IMR-90 (cell line): ENCODE measurements at places on chromosomes 11 and 22. TPM values are rescaled to one million over a fixed set of nuclear protein-coding genes. Genes with fewer than 3 reads are reported as not detected.

HBB gene
- not detected in 2 replicates for total RNA-seq

SYT7 gene
- total RNA-seq, result under 0.01 TPM in 1 of 2 replicates, not detected in the other

CARD18 gene
- not detected in 2 replicates for total RNA-seq

CTSW gene
- total RNA-seq, result 0.18 TPM in 1 of 2 replicates, not detected in the other

LRRC74B gene
- not detected in 2 replicates for total RNA-seq

CRYAB gene
- 3.9 and 6.5 TPM in 2 replicates for total RNA-seq

DNA sequence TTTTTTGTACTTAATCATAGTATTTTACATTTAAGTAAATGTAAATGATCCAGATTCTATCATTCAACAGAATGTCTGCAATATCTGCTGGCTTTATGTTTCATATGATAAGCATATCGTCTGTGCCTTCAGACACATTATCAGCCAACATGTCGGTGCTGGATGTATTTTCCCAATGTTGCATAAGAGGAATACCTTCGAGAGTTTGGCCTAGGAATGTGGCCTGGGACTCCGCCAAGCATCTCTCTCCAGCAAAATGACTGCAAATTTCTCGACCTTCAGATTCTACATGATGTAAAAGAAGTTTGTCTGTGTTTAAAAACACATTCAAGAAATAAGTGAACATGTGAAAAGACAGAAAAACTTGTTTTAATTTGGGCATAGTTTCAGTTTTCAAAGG, 6.9 kb downstream of the BDNF start:
- no peaks in the 10 kb centered on the region for H3K27me3 ChIP-seq
- H3K4me1 ChIP-seq, result peaks cover 13% of the 10 kb centered on the region
- no peak overlapping the region for H3K4me3 ChIP-seq
- no peak overlapping the region for H3K27ac ChIP-seq

DNA sequence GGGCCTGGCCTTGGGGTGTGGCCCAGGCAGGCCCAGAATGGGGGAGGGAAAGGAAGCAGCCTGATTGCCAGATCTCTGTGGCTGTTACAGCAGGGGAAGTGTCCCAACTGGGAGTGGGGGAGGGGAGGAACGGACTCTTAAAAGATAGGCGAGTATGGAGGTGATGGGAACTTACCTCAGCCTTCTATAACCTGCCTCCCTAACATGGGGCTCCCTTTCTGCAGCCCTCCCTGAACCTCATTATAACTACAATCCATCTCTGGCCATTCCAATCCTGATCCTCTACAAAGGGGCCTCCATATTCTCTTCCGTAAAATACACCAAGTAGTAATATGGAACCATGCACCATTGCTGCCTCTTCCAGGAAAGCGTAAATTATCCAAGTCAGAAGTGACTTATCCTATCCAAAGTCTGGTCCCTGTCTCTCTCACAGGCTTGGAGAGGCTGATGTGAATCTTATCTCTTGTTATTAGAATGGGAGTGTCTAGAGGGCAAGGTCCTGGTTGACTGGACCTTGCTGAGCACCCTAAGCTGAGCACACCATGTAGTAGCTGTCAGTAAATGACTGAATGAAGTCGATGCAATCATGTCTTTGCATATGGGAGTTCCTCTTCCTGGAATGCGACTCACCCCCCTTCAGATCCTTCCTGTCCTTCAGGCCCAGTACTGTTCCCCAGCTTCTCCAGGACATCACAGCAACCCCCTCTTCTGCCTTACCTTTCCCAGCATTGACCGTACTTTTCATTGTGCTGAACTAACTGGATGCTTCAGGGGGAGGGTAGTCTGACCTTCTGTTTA, 5.9 kb downstream of the RHOG start:
- no peak overlapping the region for H3K27ac ChIP-seq
- no peak overlapping the region for H3K4me3 ChIP-seq
- peaks cover 22% of the 10 kb centered on the region for H3K4me1 ChIP-seq
- no peaks in the 10 kb centered on the region for H3K27me3 ChIP-seq
- peaks cover 8% of the 10 kb centered on the region for H3K36me3 ChIP-seq

GRCh38 chr22:43862074-43862881, at the start of gene SULT4A1:
Gene SULT4A1 (minus strand): TSS chr22:43862513. CDS start chr22:43862382, 131 bp downstream.
- H3K4me1 ChIP-seq, result no peaks in the 10 kb centered on the region
- peaks cover 6% of the 10 kb centered on the region for H3K27me3 ChIP-seq
- no peak within 1 kb of the TSS; the same call in 1 of the 2 replicates for H3K27ac ChIP-seq
- DNase-seq, result peak; percentile 54

DNA sequence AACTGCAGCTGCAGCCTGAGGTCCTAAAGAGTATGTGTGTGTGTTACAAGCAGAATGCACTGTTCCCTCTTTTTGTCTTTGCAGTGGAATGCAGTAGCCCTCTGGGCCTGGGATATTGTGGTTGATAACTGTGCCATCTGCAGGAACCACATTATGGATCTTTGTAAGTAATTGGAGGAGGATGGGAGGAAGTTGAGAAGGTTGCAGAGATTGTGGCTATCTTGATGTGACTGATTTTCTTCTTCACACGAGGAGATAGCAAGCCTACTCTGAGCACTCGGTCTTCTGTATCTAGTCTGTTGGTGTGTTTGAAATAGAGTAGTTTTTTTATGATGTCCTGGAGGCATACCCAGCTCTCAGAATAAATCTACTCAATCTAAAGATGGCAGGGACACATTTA, 2.3 kb downstream of the RBX1 start:
- no peak for DNase-seq
- no peak overlapping the region for H3K4me3 ChIP-seq
- H3K27me3 ChIP-seq, result no peaks in the 10 kb centered on the region

DNA sequence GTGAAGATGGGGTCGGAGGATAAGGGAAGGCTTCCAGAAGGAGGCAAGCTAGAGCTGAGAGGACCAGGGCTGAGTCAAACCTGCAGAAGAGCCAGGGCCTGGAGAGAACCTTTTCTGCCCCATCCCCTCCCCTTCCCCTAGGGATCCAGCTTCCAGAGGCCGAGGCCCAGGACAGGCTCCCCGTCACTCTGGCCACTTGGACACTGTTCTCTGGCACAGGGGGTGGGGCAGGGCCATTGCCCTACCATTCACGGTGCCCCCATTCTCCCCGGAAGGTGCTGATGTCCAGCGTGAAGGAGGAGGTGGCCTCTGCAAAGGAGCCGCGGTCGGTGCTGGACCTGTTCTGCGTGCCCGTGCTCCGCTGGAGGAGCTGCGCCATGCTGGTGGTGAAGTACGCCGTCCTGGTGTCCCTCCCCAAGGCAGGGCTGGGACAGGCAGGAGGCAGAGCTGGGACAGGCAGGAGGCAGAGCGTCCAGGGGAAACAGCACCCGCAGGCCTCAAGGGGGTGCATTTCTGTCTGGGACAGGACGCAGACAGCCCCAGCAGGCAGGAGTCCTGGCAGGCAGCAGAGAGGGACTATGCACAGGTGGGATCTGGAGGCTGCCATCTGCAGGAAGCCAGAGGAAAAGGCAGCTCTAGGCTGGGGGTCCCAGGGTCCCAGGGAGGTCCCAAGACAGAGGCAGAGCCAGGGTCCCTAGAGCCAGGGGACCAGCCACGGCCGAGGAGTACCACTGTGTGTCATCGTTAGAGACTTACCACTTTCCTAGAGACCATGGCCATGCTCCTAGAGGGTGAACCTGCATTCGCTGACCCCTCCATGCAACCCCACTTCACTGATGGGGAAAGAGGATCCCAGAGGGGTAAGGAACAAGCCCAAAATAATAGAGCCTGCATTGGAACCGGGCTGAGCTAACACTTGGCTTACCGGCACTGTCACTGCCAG, 25.8 kb upstream of the SLC22A12 start:
- DNase-seq, result no peak
- H3K27me3 ChIP-seq, result peaks cover 13% of the 10 kb centered on the region
- H3K4me1 ChIP-seq, result no peaks in the 10 kb centered on the region
- H3K4me3 ChIP-seq, result no peak overlapping the region
- H3K27ac ChIP-seq, result no peak overlapping the region

DNA sequence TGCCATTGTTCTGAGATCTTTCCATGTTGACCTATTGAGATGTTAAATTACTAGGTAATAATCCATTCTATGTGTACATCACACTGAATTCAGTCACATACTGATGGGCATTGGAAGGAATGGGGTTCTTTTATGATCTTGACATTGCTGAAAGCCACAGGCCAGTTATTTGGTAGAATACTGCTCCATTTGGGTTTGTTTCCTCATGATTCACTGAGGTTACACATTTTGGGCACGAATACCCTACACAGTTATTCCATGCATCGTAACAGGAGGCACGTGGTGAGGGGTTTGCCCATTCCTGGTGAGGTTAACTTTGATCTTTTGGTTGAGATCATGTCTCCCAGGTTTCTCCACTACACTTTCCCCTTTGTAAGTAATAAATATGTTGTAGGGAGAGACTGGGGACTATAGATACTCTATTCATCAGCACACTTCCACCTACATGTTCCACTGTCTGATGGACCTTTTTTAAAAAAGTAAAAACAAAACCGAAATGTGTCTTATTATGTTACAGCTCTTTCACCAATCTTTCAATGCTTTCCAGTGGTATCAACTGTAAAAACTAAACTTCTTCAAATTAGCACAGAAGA, 12.0 kb upstream of the FOLR1 start:
- 0 out of 2 replicates have a peak, but pooled peaks cover 1% of the 10 kb centered on the region for H3K4me1 ChIP-seq
- H3K36me3 ChIP-seq, result no peaks in the 10 kb centered on the region
- no peaks in the 10 kb centered on the region; the same call in 1 of the 2 replicates for H3K27me3 ChIP-seq
- H3K27ac ChIP-seq, result no peak overlapping the region
- DNase-seq, result no peak

- no peak for DNase-seq
- no peaks in the 10 kb centered on the region for H3K27me3 ChIP-seq
- H3K4me3 ChIP-seq, result no peak overlapping the region
- H3K27ac ChIP-seq, result no peak overlapping the region
- H3K36me3 ChIP-seq, result no peaks in the 10 kb centered on the region
- no peaks in the 10 kb centered on the region for H3K4me1 ChIP-seq
Measured at GRCh38 chr11:60633645-60634044, 65.8 kb upstream of the MS4A8 start.

DNA sequence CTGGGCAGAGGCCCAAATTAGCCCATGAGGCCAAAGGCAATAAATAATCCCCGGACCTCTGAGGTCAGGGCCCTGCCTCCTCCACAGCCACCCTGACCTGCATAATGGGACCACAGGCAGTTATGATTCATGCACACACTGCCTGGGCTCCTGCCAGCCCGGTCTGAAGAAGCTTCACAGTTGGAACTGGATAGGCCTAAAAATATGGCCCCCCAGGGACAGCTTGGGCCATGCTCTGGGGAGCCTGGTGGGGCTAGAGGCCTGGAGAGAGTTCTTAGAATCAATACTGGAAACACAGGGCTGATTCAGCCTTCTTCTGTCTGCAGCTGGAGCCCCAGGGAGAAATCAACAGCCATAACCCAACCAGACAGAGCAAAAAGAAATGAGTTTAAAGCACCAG, 112.8 kb upstream of the CADM1 start:
- H3K4me1 ChIP-seq, result peaks cover 18% of the 10 kb centered on the region
- no peaks in the 10 kb centered on the region for H3K27me3 ChIP-seq
- H3K36me3 ChIP-seq, result no peaks in the 10 kb centered on the region
- peak; percentile 90 for DNase-seq
- H3K4me3 ChIP-seq, result no peak overlapping the region
- H3K27ac ChIP-seq, result no peak overlapping the region
